NCI-H69 (cell line): ENCODE measurements at places on chromosomes 3 and 15.

DNA sequence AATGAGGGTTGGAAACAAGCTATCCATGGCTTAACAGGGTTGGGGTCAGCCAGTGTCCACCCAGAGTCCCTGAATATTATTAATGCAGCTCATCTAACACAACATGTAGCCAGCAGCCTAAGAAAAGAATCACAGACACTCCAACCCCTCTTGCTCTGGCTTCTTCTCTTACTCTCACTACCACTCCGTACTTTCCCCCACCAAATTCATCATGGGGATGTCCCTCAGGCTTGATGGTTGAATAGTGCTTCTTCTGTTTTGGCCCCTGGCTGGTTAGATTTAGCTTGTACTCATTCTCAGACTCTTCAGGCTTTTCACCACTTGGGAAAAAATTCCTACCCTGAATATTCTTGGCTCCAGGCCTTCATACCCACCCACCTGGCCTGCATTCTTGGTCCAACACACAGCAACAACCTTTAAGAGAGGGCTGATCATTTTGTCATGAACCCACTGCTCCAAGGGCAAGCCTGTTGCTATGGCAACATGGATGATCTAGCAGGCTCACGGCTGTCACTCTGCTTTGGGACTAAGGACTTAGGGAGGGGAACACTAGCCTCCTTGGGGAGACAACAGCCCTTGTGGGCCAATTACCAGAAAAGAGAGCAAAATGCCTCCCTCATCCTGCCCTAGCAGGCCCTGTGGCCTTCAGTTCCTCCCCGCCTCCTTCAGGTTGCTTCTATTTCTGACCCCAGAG lies 9.4 kb upstream of the MED12L start:
- peak; percentile 1 for DNase-seq

- DNase-seq = no peak
Measured at GRCh38 chr3:119625451-119626153, 27.9 kb downstream of the PLA1A start.

DNA sequence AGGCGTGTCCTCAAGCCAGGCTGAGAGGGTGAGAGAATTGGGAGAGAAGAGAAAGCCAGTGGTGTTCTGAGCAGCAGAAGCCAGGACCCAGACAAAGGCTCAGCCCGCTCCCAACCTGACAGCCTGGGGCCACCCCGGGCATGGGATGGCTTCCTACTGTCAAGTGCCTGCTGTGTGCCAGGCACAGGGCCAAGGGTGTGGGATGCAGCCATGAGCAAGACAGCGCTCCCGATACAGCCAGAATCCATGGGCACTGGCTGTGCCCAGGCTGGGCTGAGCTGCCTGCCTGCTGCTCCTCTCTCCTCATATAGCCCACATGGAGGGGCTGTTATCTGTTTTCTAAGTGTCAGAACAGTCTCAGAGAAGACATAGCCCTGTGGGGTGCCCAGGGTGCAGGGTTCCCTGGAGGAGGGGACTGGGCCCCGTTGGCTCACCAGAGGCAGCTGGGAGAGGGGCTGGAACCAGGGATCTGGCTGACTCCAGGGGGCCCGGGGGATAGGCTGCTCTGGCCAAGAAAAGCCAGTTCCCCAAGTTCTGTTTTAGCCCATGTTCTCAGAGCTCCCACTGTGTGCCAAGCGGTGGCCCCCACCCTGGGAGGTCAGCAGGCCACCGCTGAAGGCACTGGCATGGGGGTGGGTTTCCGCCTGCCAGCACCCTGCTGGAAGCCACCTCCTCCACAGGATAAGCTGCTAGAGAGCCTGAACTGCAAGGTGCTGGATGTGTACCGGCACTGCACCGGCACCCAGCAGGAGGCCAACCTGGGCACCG lies 39.0 kb downstream of the CFAP100 start:
- DNase-seq = peak; percentile 56

GRCh38 chr3:62214850-62215249 lies 158.5 kb downstream of the FEZF2 start:
- DNase-seq = peak; percentile 12

DNA sequence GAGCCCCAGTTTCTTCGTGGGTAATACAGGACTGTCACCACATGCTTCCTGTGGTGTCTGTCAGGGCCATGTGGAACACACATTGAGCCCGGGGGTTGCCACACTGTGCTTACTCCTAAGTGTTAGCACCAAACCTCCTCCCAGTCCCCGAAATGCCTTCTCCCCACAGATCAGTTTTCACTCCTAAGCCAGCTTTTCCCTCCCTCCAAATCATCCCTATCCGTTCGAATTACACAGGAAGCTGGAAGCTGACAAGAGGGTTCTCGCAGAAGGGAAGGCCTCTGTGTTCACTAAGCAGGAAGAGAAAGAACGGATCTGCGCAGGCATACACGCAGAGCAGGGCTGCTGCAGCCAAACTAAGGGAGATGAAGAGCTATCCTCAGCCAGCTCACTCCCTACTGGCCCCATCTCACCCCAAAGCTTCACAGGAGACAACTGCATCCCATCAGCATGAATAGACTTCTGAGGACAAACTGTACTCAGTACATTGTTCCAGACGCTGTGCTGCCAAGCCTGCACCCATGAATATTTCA lies 32.3 kb downstream of the XXYLT1 start:
- no peak for DNase-seq

GRCh38 chr15:51494411-51495314 lies 127.9 kb downstream of the DMXL2 start:
- DNase-seq = no peak

DNA sequence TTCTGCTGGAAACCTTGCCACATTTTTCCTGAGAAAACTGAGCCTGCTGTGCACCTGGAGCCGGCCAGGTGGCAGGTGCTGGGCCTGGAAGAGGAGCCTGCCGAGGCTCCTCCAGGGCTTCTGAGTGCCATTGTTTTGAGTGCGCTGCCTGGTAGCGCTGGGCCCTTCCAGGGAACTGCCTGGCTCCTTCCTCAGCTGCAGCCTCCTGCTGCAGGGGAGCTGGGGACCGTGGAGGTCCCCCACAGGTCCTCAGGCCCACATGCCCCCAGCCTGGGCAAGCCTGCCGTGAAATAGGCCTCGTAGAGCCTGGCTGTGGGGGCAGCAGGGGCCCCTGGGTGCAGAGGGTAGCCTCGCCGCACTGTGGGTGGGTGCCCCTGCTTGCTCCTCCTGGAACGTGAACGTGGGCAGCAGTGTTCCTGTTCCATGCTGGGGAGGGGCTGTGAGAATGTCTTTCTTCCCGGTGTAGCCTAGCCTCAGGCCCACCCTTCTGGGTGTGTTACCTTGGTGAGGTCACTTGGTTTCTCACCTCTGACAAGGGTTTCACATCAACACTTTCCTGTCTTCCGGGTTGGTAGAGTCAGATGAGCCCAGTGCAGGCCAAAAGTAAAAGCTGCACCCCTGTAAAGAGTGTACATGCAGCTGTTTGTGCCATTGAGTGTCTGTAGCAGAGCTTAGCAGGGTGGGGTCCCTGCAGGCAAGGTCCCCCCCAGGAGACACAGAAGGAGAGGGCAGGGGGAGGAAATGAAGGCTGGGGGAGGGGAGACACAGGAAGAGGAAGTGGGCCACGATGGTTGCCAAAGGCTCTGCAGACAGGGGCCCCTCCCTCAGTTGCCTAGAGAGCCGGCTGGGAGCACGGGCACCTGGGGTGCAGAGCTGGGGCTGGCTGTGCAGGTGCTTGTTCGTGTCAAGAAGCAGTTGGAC lies 34.5 kb downstream of the KLF13 start:
- DNase-seq = peak; percentile 94

- no peak for DNase-seq
Measured at GRCh38 chr3:150292891-150293290, 115.2 kb upstream of the TSC22D2 start.

GRCh38 chr3:161020256-161020655 lies 84.9 kb downstream of the B3GALNT1 start:
- no peak for DNase-seq

DNA sequence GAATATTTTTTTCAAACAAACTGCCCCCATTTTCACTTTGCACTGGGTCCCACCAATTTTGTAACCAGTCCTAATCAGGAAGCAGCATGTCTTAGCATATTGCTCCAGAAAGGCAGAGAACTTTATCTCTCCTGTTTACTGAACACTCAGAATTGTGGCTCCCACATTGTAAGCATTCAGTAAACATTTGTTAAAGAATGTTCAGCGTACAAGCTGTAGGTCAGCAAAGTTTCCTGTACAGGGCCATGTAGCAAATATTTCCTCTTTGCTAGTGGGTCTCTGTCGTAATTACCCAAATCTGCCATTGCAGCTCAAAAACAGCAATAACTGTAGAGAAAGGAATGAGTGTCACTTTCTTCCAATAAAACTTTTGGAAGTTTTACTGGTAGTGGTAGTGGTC lies 393.3 kb downstream of the GRM7 start:
- no peak for DNase-seq

DNA sequence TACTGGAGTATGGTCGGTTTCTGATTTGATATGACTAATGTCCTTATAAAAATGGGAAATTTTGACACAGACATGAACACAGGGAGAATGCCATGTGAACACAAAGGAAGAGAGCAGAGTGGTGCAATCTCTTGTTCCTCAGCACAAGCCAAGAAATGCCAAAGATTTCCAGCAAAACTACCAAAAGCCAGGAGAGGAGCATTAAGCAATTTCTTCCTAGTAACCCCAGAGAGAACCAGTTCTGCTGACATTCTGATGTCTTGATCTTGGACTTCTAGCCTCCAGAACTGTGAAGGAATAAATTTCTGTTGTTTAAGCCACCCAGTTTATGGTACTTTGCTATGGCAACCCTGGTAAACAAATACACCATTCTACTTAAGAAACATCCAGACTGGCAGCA lies 227.8 kb upstream of the MRPL3 start:
- DNase-seq = peak; percentile 4

- DNase-seq = no peak
Measured at GRCh38 chr3:155553780-155554179, 191.1 kb downstream of the PLCH1 start.

DNA sequence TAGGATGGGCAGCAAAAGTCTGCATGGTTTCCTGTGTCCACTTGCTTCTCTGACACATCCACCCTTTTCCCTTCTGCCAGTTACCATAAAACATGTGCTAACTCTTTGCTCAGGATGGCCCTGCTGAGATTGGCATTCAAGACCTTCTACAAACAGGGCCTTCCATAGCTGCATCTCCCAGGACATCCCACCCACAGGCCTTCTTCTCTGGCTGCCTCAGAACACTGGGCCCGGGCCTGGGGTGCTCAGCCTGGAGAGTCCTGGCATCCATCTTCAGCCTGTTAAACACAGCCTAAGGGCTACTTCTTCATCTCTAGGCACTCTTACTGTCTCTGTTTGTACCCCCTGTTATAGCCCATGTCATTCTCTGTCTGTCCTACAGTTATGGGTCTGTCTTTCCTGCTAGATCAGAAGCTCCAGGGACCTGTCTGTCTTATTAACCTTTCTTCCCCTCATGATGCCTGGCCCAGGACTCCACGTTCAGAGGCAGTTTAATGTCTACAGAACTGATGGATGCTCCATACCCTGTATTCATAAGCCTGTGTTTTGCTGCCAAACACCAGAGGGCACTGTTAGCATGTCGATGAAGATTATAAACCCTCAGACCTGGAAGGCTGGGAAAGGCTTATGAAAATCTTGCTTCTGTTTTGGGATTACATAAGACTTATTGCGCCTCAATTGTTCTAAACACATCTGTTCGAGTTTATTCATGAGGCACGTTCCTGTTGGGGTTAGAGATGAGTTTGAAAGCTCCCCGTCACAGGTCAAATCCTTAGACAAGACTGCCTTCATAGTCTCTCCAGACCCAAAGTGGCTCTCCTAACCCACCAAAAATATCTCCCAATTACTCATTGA lies 16.5 kb downstream of the SEMA3G start:
- peak; percentile 68 for DNase-seq

DNA sequence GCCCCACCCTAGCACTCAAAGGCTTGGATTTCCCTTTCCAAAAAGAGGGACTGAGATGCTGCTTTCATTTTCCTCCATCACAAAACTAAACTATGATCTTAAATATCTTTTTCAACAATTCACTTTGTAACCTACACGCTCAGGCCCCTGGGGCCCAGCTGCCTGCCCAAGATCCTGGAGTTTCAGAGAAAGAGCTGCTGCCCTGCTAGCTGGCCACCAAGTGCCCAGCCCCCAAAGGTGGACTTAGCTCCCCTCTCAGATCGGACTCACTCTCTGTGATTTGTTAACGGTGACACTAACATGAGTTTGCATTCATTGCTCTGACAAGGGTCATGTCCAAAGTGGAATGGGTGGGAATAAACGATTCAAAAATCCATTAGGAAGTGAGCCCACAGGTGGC lies 119.6 kb upstream of the SMAD3 start:
- DNase-seq = no peak

DNA sequence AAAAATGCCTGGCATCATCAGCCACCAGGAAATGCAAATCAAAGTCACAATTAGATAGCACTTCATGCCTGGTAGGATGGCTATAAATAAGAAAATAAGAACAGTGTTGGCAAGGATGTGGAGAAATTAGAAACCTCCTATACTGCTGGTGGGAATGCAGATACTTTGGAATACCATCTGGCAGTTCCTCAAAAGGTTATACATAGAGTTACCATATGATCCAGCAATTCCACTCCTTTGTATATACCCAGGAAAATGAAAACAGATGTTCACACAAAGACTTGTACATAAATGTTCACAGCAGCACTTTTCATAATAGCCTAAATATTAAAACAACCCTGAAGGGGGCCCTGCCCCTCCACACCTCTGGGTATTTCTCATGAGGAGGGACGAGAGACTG lies 13.7 kb downstream of the ACSBG1 start:
- DNase-seq = peak; percentile 88

DNA sequence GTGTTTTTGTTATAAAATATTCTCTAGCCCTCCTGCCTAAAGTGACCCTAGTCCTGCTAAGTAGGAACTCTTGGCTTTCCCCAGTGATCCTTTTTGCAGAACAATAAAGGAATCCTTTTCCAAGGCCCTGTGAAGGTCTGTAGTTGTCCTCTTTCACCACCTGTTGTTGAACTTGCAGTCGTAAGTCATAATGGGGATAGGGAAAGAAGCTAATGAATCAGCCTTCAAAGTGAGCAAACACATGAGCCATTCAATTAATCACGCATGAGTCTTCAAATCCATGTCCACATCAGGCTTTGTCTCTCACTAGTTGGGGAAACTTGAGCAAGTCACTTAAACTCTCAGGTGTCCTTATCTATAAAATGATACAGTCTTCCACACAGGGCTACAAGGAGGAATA lies 27.6 kb downstream of the ZNF860 start:
- peak; percentile 14 for DNase-seq

GRCh38 chr3:112074006-112074405 lies 12.2 kb upstream of the C3orf52 start:
- no peak for DNase-seq

DNA sequence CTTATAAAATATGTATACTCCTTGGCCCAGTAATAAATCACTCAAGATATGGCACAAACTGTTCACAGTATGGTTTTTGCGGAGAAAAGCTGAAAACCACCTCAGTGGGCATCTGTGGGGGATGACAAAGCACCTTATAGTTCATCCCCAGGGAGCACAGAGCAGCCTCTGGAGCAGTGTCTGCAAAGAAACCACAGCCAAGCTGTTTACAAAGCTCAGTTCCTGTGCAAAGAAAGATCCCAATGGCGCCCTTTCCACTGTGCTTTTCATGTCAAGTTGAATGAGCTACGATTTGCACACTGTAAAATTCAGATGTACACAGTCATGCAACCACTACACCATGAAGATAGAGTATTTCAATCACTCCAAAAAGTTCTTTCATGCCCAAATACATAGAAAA lies 2.5 kb upstream of the EFCC1 start:
- DNase-seq = peak; percentile 84
